Activated naive CD8-positive, alpha-beta T cell treated with anti-CD3 and anti-CD28 coated beads for 36 hours (primary cell): ENCODE measurements at places on chromosomes 13 and 19.
A peak's percentile ranks its signal among the peaks of the same experiment; 100 is the strongest.

DNA sequence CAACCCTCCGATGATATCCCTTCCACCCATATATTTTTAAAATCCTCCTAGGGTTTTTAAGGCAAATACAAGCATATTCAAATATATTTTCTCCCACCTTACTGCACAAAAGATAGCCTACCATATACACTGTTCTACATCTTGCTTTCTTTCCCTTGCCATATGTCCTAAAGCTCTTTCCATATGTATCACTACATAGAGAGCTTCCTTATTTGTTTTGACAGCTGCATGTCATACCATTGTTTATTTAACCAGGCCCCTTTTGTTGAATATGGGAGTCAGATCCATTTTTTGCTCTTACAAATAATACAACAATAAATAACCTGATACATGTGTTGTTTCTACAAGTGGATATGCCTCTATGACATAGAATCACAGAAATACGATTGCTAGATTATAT lies 32.8 kb upstream of the WDFY2 start:
- DNase-seq, result no peak

DNA sequence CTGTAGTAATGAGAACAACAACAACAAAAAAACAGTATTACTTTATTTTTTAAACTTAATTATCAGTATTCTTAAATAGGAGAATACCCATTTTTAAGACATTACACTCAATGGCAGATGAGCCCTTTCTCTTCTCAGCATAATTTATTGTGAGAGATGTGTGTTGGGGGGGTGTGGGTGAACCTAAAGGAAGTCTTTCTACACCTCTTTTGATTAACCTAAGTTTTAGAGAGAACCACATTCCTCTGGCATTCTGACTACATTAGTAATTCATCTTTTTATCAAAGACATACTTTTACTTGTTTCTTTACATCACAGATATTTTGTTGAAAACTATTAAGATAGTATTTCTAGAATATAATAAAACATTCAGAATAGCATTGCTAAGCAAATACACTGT lies 890.9 kb downstream of the PCDH9 start:
- DNase-seq, result no peak

- no peak for DNase-seq
Observed at GRCh38 chr13:51793570-51794271, 10.2 kb downstream of the DHRS12 start.

GRCh38 chr19:29680447-29680846 lies 15.2 kb downstream of the PLEKHF1 start:
- peak; percentile 83 for DNase-seq

- no peak for DNase-seq
Observed at GRCh38 chr19:40802300-40803169, 3.5 kb downstream of the EGLN2 start.

- DNase-seq, result peak; percentile 33
Observed at GRCh38 chr19:56162258-56162657, 13.6 kb upstream of the GALP start.
